Activated CD4-positive, alpha-beta T cell treated with anti-CD3 and anti-CD28 coated beads, Interleukin-2, amount 50 U/mL, for 4 hours (primary cell): ENCODE measurements at places on chromosomes 5 and 9.
A peak's percentile ranks its signal among the peaks of the same experiment; 100 is the strongest.

- no peak for DNase-seq
Observed at GRCh38 chr9:121268851-121269641, 1.1 kb downstream of the GSN start.

- DNase-seq = no peak
Observed at GRCh38 chr5:172410160-172410559, 44.2 kb downstream of the SH3PXD2B start.

GRCh38 chr9:127500399-127500798 is 49.1 kb downstream of the LRSAM1 start:
- no peak for DNase-seq

- DNase-seq = no peak
Observed at GRCh38 chr9:20980832-20981455, 50.5 kb downstream of the HACD4 start.

- DNase-seq = no peak
Observed at GRCh38 chr5:136886608-136887007, 521.3 kb upstream of the TRPC7 start.

- DNase-seq = no peak
Observed at GRCh38 chr9:7118633-7119032, 360.9 kb downstream of the KDM4C start.

- DNase-seq = no peak
Observed at GRCh38 chr9:116154334-116154975, 864 bp downstream of the PAPPA start.

- DNase-seq = no peak
Observed at GRCh38 chr9:123127512-123128075, 94.1 kb downstream of the GPR21 start.

- DNase-seq = no peak
Observed at GRCh38 chr5:75331095-75332090, 5.6 kb upstream of the HMGCR start.

GRCh38 chr9:125513668-125514413 is 193.2 kb downstream of the MAPKAP1 start:
- no peak for DNase-seq

GRCh38 chr5:134917070-134917815 is 12.3 kb downstream of the PCBD2 start:
- no peak for DNase-seq

DNA sequence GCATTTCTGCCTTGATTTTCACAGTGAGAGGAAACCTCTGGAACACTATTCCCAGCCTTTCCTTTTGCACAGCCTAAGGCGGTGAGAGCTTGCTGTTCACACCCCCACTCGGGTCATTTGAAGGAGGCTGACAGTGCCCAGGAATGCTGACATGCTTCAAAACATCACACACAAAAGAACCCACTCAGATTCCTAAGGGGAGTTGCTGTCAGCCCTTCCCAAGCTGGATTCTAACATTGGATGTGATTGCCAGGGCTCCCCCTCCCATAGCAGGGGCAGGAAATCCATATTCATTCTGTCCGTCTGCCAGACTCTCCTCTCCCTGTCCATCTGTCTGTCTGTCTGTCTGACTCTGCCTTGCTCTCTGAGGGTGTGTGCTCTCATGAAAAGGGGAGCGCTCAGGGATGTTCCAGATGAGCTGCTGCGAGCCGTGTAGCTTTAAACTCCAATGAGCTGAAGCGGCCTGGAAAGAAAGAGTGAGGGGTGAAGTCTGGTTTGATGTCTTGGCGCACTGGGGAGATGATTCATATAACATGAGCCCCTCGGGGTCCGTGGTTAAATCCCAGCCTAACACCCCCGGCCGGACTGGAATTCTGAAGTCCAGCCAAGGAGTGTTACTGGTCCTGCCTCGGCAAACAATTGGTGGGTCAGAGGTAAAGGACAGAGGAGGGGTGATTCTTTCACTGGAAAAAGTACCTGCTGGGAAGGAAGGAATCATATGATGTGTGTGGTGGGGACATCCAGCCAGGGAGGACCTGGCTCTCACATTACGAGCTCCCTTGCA is 517.0 kb downstream of the CCDC171 start:
- no peak for DNase-seq

GRCh38 chr5:160545832-160546231 is 124.2 kb downstream of the PTTG1 start:
- DNase-seq = no peak

DNA sequence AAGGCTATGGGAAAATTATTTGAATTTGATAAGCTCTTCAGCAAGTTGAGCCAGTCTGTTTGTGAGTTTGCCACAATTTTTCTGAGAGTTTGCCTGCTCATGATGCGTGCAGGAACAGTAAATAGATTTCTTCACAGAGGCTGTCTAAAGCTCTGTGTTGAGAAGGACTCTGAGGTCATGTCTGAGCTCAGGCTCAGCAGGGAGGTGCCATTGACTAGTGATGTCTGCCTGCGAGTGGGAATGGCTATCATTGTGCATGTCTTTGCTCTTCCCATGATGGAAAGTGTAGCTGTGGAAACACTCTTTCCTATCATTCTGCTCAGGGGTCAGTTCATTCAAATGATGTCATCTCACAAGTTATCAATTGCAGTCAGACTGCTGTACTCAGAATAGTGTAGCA is 142.8 kb downstream of the RASEF start:
- no peak for DNase-seq

GRCh38 chr5:13700626-13701025 is 243.9 kb downstream of the DNAH5 start:
- no peak for DNase-seq

GRCh38 chr5:134938030-134938429 is 29.7 kb upstream of the CATSPER3 start:
- DNase-seq = no peak

DNA sequence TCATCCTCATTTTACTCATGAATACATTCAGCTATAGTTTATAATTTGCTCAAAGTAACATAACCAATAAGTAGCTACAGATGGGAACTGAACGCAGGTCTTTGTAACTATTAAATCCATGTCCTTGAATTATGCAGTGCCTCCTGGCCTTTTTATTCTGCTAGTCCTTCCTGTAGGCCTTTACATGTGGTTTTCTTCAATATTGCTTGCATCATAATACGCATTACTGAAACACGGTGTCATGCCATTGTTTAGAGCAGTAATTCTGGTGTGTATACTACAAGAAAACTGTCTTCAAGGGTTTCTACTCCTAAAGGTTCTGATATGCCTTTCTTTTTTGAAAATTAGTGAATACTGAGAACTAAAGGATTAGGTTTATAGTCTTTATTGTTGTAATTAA is 20.7 kb downstream of the CWC27 start:
- DNase-seq = no peak

- no peak for DNase-seq
Observed at GRCh38 chr5:136202469-136203205, 9.7 kb upstream of the SMIM32 start.

GRCh38 chr5:167892352-167893115 is 398.9 kb upstream of the WWC1 start:
- DNase-seq = no peak

- DNase-seq = no peak
Observed at GRCh38 chr9:70924380-70924779, 197.0 kb downstream of the TRPM3 start.

- DNase-seq = no peak
Observed at GRCh38 chr9:111966861-111967291, 70.3 kb downstream of the UGCG start.

- DNase-seq = no peak
Observed at GRCh38 chr5:7503564-7503963, 107.6 kb downstream of the ADCY2 start.

DNA sequence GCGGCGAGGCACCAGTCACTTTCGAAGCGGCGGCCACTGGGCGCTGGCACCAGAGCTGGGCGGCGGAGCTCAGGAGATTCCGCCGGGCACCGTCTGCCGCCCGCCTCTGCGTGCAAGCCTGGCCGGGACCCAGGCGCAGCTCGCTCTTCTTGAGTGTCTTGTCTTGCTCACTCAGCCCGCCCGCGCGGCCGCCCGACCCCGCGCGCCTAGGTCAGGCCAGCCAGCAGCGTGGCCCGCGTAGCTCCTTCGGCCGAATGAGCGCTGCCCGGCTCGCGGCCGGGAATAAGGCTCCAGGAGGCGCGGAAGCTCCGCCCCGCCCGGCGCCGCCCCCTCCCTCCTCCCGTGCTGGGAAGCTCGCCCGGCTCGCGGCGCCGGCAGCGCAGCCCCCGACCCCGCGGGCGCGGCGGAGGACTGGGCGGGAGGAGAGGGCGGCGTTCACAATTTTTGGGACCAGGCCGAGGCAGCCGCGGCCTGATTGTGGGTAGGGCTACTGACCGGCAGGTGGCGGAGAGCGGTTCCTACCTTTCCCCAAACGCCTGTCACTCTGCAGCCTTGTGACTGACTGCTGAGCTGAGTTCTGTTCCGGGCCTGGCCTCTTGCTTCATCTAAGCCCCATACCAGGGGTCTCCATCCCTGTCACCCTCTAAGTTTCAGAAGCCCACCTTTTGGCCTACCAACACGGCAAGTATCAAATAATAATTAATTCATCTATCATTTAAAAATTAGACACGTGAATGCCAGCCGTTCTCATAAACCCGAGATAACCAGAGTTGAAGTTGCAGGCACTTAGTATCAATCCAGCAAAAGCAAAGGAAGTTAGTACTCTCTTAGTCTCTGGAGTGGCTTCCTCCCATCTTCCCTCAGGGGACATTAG is at the start of gene HBEGF:
TSS of gene HBEGF (minus strand) at position 256 of the 874 bp plus-strand sequence. CDS start 275 bp downstream, outside the sequence.
- DNase-seq = peak; percentile 18

- DNase-seq = no peak
Observed at GRCh38 chr9:110919609-110920008, 118.7 kb downstream of the LPAR1 start.

DNA sequence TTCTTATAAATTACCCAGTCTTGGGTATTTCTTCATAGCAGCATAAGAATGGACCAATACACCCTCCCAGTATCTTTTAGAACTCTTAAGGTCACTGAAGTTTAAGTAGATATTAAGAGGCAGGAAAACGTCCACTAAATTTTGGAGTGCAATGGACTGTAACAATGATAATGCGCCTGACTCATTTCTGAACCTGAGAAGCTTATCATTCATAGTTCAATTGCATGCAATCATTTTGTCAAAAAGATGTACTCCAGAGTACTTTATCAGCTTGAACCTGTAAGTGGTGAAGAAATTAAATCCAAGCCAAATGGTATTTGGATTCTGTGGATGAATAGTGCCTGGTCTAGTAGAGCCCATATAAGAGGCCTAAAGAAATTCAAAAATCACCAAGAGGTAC is 196.5 kb upstream of the CDH9 start:
- no peak for DNase-seq

- no peak for DNase-seq
Observed at GRCh38 chr5:130975847-130976246, 189.2 kb downstream of the HINT1 start.

- DNase-seq = no peak
Observed at GRCh38 chr9:120885958-120886357, 9.0 kb upstream of the PHF19 start.

DNA sequence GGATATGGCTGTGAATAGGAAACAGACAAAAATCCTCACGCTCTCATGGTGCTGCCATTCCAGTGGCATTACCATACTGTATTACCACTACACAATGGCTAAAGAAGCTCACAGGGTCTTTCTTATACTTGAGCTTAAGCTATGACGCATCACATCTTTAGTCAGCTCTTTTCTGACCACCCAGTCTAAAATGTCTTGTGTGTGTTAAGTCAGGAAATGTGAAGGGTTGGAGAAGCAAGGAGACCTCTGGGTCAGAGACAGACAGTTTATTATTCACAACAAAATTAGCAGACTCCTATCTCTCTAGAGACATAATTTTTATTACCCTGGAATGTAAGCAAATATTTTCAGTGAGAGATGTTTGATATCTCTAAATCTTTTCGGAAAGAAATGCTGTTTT is 1583.2 kb upstream of the WWC1 start:
- no peak for DNase-seq
